ENCODE measurements at places on chromosomes 13 and 19.

GRCh38 chr19:58396691-58397532 lies 1.5 kb downstream of the RNF225 start:
- no peak for DNase-seq

DNA sequence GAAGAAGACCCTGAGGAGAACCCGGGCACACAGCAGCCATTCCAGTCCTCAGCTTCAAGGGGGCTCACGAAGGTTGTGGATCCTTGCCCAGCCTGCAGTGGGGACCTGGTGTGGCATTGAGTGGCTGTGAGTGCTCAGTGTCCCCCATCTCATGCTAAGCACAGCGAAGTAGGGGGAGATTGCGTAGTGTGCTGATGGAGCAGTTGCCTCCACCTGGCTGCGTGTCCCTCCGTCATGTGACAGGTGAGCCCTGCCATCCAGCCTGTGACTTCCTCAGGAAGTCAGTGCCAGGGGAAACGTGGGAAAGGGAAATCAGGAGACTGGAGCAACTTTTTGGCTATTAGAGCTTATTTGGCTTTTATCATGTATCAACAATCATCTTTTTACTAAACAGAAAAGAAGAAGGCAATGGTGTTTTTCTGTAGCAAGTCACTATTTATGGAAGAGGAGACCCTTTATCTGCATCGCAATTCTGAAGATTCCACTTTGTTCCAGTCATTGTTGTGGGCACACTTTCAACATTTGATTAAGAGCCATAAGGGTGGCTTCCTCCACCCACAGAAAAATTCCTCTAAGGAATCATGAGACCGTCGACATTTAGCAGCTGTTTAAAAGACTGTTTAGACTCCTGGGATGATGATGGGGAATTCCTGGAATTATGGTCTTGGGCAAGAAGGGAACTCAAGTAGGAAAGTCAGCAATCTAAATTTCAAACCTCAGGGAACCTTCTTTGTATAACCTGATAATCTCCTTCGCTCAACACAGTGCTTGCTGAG lies 126.8 kb upstream of the SPATA13 start:
- DNase-seq, result no peak

- no peak for DNase-seq
Observed at GRCh38 chr13:70623239-70623638, 515.0 kb upstream of the KLHL1 start.

DNA sequence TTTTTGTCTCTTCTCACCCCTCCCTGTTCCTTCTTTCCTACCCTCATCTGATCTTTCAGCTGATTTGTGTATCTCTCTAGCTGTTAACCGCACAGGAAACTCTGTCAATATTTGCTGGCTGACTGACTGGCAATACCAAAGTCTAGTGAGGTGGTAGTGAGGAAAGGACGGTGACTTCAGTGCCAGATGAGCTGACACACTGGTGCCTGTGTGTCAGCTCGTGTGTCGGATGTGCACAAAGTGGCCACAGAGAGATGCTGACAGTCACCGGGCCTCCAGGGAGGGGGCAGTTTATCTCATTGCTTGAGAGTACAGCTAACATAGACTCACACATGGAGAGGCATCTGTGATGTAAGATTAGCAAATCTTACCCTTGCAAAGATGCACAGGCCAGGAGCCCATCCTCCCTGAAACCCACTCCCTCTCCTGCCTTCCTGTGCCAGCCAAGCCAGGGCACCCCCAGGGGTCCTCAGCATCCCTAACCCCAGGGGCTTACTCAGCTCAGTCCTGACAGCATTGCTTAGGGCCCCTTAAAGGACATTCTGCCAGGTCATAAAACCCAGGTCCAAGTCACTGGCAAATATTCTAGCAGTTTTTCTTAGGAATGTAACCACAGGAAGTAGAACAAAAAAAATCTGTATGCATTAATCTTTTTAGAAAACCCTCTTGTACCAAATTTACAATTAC lies 80.2 kb downstream of the SHISA2 start:
- DNase-seq, result no peak

DNA sequence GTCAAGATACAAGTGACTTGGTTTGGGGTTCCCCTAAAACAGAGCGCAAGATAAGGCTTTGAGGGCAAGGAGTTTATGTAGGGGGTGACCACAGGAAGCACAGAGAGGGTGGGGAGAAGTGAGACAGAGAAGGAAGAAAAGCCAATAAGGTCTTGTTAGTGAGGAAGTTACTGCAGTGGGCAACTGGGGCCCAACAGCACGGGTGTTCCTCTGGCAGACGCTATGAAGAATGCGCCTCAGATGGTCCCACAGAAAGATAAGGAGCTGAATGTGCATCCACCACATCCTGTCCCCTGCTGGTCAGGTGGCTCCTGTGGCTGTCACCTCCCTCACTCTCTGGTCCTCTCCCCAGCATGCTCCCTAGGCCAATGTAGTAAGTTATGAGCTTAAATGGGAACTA lies 333.5 kb downstream of the TSHZ3 start:
- no peak for DNase-seq

GRCh38 chr13:47831265-47831664 lies 169.8 kb downstream of the SUCLA2 start:
- no peak for DNase-seq

- no peak for DNase-seq
Observed at GRCh38 chr13:27483421-27483820, 33.1 kb upstream of the MTIF3 start.

GRCh38 chr19:5487222-5487621 lies 32.0 kb downstream of the ZNRF4 start:
- no peak for DNase-seq

- DNase-seq, result peak; percentile 93
Observed at GRCh38 chr19:13152974-13153568, 2.9 kb downstream of the IER2 start.

- DNase-seq, result no peak
Observed at GRCh38 chr19:52170304-52170703, 1.1 kb downstream of the ZNF836 start.

DNA sequence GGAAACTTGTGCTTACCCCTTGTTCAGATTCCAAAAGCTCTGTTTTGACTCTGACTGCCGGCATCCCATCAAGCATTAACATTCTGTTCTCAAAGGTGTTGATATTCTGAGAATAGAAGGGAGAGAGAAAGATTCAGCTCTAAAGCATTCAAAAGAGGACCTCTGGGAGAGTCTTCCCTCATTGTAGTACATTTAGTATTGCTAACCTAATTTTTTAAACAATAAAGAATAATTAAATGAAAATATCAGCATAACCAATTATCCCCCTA lies 190.3 kb downstream of the KLF12 start:
- DNase-seq, result no peak

DNA sequence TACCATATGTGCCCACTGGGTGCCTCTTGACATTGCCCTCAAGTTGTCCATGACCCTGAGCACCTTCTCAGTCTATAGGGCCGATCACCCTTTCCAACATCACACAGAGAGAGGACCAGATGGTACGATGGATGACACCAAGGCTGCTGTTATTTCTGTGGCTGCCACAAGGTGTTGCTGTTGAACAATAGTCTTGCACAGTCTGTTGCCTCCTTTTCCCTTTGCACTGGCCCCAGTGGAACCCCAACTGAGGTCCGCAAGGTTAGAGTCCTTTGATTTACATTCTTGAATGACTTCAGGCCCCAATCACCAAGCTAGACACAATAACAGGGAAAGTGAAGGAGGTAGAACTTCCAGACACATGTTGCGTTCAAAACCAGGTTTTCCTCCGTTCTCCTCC lies 52.0 kb downstream of the TINCR start:
- DNase-seq, result no peak

DNA sequence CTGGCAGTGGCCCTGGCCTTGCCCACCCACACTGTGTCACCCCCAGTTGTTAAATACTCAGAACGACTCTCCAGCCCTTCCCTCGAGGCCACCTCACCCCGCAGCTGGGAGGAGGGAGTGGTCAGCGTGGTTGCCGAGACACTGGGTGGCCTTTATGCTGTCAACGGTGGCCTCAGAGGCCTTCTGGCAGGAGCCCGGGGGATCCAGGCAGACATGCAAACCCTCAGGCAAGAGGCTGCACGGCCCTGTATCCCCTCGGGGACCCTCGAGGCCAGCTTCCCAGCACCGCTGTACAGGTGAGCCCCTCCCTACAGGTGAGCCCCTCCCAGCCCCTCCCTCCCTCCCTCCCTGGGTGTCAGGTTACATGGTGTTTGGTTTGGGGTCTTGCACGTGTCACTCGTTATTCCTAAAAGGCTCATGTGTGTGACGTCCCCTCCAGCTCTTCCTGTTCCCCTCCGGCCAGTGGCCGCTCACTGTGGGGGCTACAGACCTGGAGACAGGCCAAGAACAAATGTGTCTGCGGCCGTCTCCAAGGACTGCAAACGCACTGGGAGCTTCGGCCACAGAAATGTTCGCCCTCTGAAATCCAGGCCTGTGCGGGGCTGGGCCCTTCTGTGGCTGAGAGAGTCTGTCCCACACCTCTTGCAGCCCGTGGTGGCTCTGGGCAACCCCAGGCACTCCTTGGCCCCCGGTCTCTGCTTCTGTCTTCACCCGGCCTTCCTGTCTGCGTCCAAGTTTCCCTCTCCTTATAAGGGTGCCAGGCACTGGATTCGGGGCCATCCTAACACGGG lies at the start of gene TEKTIP1:
TSS of gene TEKTIP1 (plus strand) at position 210 of the 791 bp plus-strand sequence. CDS start at position 214, 4 bp downstream.
- DNase-seq, result no peak

DNA sequence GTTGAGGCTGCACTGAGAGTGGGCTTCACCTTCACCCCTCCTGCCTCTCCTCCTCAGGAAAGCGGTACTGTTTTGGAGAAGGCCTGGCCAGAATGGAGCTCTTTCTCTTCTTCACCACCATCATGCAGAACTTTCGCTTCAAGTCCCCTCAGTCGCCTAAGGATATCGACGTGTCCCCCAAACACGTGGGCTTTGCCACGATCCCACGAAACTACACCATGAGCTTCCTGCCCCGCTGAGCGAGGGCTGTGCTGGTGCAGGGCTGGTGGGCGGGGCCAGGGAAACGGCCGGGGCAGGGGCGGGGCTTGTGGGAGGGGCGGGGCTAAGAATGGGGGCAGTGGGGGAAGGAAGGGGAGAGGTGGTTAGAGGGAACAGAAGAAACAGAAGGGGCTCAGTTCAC lies 7.5 kb downstream of the CYP2A13 start:
- DNase-seq, result no peak

GRCh38 chr19:15161028-15161984 lies 39.5 kb downstream of the NOTCH3 start:
- DNase-seq, result no peak

DNA sequence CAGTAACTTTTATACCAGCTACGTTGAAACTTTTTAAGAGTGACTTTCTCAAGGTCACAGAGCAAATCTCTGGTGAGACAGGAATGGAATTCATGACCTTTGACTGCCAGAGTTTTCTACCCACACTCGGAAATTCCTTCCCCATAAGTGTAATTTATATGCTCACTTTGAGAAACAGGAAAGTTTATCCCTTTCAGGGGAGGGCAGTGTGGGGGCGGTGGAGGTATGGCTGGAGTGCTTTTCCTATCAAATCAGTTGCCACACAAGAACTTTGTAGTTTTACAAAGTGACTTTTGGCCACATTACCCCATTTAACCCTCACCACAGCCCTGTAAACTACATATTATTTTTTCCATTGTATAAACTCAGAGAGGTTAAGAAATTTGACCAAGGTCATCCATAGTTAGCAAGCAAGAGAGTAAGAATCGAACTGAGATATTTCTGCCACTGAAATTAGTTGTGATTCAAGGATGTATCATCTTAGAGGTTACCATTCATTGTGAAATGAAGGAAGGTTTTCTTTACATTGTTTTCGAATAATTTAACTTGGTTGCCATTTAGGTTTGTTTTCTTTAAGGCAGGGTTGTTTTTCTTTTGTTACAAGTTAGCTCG lies 5.9 kb downstream of the KLF12 start:
- DNase-seq, result no peak

DNA sequence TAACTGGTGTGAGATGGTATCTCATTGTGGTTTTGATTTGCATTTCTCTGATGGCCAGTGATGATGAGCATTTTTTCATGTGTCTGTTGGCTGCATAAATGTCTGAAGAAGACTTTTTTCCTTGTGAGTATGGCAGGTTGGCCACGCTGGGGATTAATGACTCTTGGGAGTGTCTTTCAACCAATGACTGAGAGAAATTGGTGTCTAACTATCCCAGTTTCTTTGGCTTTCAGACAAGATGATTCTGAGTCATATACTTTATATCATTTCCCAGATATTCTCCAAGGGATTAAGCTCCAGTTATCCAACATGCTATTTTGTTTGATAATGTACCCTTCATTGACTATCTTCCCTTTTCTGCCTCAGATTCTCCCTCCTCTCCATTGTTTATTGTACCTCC lies 35.5 kb upstream of the CSNK1A1L start:
- no peak for DNase-seq

- DNase-seq, result no peak
Observed at GRCh38 chr19:3690551-3691371, 9.5 kb downstream of the PIP5K1C start.

DNA sequence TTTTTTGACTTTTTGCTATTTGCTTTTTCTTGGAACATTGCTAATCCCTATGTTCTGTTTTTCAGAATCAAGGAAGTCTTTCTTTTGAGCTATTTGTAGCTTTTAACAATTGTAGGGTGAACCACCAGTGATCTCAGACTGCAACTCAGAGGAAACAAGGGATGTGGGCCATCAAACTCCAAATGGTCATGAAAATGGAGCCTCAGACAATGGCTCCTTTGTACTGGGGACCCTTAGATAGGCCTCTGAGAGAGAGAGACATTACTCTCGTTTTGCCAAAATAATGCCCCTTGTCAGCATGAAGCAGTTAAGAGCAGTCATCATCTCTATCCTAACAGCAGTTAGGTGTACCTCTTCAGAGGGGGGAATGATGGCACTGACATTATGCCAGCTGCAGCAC lies 56.4 kb upstream of the GJB6 start:
- DNase-seq, result no peak

DNA sequence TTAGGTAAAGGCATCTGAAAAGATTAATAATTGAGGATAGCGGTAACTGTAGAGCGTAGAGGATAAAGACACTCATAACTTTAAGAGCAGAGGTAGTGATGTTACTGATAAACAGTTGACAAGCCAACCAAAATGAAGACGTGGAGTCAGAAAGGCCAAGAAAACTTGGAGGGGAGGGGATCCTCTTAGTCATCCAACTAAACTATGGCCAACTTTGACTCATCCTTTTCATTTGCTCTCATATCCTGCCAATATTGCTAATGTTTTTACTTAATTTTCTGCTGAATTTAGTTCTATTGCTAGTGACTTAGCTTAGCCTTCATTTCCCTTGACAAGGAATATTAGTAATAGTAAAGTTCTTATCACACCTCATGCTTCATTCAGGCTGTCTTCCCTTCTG lies 13.4 kb downstream of the ITGBL1 start:
- no peak for DNase-seq

DNA sequence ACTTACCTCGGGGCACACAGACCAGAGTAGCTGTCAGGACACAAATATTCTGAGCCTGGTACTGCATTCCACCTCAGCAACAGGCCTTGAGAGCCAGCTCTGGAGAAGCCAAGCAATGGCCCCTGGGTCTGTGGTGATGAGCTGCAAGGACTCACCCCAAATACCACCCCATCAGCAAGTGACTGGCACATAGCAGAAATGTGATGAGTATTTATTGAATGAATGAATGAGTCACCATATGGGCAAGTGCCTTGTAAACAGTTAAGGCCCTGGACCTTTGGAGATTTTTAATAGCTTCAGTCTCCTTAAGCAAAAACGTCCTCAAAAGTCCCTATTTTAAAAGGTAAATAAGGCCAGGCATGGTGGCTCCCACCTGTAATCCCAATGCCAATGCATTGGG lies 18.2 kb downstream of the GSX1 start:
- DNase-seq, result no peak

- no peak for DNase-seq
Observed at GRCh38 chr19:48168689-48169088, 1.5 kb downstream of the LIG1 start.

- no peak for DNase-seq
Observed at GRCh38 chr19:45613926-45614725, 12.1 kb upstream of the GPR4 start.

GRCh38 chr19:54470276-54470887 lies 2.7 kb downstream of the CDC42EP5 start:
- no peak for DNase-seq

Data from stimulated activated CD4-positive, alpha-beta T cell treated with anti-CD3 and anti-CD28 coated beads, Interleukin-15, amount 100 ng/mL, for 1 hour (primary cell).